ENCODE measurements at places on chromosomes 12 and 14. TPM values are rescaled to one million over a fixed set of nuclear protein-coding genes. Genes with fewer than 3 reads are reported as not detected.

GRCh38 chr14:97052001-97052400 lies 254.8 kb downstream of the VRK1 start:
- no peak for DNase-seq

GRCh38 chr14:94054936-94055335 lies 26.1 kb downstream of the DDX24 start:
- no peak for DNase-seq

GRCh38 chr14:32426586-32427388 lies 97.7 kb downstream of the AKAP6 start:
- no peak for DNase-seq

DNA sequence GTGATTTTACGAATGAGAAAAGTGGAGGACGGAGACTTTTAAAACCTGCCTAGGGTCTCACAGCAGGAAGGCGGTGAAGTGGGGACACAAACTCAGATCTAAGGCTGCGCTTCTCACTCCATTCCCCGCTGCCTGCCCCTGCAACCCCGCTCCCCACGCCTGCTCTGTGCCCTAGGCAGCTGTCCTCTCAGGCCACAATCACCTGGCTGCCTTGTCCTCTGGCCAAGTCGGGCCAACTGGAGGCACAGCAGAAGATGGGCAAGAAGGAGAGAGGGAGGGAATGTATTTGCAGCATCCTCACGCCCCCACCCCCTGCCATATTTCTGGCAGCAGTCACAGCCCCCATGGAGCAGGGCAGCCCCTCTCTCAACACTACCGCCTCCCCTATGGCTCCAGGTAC lies 94.9 kb downstream of the CHGA start:
- DNase-seq, result no peak

- no peak for DNase-seq
These were observed 362 bp upstream of the ACYP1 start for GRCh38 chr14:75064205-75064567.

- no peak for DNase-seq
These were observed 80.6 kb upstream of the PLEKHA5 start for GRCh38 chr12:19048943-19049342.

GRCh38 chr14:92754966-92755365 lies 6.5 kb upstream of the LGMN start:
- DNase-seq, result no peak

GRCh38 chr14:49769171-49769570 lies 1.2 kb downstream of the KLHDC2 start:
- DNase-seq, result no peak

Gene FOXN4
- total RNA-seq, result not detected

Gene PRICKLE1
- 14.5 TPM for total RNA-seq

All from Right ventricle myocardium inferior (tissue), 1 donor.